ENCODE measurements at places on chromosomes 7 and 10.

- no peak for DNase-seq
Measured at GRCh38 chr10:125980521-125981035, 84.2 kb downstream of the FANK1 start.

DNA sequence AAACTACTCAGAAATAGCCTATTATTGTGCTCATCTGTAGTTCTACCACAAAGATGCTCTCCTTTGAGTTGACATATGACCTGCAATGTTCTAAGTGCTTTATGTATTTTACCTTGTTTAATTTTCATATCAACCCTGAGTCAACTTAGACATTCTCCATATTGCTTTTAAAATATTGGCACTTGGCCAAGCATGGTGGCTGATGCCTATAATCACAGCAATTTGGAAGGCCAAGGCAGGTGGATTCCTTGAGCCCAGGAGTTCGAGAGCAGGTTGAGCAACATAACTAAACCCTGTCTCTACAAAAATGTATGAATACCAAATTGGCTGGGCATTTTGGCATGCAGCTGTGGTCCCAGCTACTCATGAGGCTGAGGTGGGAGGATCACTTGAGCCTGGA lies 50.6 kb downstream of the PRKG1 start:
- DNase-seq = no peak

DNA sequence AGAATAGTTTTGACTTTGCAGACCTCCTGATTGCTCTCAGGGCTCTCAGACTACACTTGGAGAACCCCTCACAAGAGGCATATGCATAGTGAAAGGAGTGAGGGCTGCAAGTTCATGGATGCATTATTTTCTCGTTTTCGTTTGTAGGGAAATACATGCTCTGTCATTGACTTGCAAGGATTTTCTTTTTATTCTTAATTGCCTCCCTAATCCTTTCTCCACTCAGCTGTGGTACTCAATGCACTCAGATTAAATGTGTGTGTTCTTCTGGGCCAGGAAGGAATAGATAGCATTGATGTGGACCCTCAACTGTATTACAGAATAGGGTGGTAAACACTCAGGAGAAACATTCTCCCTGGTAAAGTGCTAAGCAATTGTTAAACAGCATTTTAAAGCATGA lies 188.7 kb downstream of the CACNB2 start:
- DNase-seq = no peak

GRCh38 chr10:7085913-7086589 lies 324.8 kb downstream of the SFMBT2 start:
- DNase-seq = peak; percentile 19

DNA sequence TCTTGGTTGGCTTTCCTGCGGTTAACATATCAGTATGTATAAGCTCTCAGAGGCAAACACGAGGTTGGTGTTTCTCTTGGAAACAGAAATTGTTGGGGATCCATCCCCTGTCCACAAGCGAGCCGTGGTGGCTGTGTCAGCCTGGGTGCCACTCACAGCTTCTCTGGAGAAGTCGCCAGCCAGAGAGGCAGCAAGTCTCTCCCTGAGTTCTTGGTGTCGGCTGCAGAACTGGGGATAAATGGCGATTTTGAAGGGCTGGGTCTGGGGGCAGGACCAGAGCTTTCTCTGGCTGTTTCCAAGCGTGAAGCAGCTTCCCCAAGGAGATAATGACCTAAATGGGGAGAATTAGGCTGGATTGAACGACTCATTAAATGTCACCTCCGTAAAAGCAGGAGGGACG lies 335.3 kb downstream of the GLRX3 start:
- DNase-seq = no peak

DNA sequence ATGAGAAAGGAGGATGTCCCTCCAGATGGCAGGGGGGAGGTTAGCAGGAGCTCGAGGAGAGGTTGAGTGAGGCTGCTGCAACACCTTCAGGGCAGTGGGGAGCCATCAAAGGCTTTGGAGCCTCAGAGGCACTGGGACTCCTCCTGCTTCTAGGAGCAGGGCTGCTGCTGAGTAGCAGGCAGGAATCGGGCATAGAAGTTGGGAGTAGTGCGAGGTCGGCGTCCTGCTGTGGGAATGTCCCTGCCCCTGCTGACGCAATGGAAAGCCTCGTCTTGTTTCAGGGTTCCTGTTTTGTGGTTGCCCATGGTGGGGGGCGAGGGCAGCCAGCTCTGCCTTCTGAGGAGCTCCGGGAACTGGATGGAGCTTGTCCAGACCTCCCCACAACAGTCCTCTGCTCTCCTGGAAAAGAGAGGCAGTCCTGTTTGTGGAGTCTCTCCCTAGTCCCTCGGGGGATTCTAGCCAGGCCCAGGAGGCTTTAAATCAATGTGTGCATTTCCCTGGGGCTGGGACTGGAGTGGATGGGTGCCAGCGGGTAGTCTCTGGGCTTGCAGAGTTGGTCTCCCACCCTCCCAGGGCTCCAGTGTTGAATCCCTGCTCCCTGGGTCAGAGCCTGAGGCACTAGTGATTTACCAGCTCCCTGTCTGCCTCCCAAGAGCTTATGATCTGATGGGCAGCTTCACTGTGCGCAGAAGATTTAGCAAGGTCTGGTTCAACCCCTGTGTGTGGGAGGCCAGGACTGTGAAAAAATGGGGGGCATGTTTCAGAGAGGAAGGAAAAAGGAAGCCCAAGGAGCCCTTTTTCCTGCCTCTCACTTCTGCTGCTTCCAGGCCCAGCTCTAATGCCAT lies 98.7 kb upstream of the PPIF start:
- DNase-seq = no peak

DNA sequence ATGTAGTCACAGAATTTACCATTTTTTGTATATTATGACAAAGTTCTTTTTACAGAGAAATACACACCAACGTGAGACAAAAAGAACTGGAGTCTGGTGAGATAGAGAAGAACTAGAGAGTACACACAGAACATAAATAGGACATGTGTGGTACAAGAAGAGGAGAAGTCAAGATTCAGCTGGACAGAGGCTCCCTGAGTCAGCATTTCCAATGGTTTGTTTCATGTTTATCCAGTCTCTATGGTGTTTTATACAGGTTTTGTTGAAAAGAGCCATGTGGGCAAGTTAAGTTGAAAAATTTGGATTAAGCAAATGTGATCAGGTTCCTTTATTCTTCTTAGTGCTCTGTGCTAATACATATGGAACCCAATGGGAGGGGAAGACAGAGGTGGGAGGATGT lies 105.5 kb upstream of the AKR1E2 start:
- DNase-seq = no peak

GRCh38 chr10:79361726-79362397 lies 14.6 kb downstream of the PPIF start:
- no peak for DNase-seq

DNA sequence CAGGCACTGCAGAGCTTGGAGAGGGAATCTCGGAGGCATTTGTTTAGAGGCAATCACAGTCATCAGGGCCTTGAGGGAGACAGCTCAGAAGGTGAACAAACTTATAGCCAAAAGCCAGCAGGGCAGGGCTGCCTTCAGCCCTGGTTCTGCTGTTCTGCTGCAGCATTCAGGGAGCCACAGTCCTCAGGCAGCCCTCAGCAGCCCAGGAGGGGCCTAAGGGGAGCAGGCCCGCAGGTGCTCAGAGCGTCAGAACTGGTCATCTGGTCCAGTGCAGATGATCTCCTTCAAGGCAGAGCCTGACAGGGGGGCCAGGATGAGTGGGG lies 84.7 kb downstream of the ARHGAP22 start:
- DNase-seq = no peak

DNA sequence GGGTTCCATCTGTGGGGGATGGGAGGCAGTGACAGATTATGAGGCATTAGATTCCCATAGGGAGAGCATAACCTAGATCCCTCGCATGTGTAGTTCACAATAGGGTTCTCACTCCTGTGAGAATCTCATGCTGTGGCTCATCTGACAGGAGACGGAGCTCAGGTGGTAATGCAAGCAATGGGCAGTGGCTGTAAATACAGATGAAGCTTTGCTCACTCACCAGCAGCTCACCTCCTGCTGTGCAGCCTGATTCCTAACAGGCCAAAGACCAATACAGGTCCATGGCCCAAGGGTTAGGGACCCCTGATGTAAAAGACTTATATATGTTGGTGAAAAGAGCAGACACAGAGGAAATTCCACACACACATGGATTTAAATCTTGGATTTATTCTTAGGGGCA lies 370.2 kb downstream of the NRG3 start:
- no peak for DNase-seq

DNA sequence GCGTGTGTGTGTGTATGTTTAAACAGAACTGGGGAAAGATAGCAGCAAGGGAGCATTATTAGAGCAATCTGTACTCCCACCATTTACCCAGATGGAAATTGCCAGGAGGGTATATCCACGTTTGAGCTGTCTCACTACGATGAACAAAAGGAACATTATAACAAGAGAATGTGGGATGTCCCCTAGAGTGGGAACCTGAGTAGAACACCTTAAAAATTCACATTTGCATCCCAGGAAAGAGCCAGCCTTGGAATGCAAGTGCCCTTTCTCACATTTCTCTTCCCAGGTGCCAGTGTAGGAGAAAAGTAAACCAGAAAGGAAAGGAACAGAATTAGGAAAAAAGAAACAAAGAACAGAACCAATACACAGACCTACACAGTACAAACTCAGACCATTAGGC lies 95.3 kb upstream of the PTPRZ1 start:
- no peak for DNase-seq

- no peak for DNase-seq
Measured at GRCh38 chr7:146865696-146866095, 749.1 kb downstream of the CNTNAP2 start.

- peak; percentile 95 for DNase-seq
Measured at GRCh38 chr7:148699024-148699781, 500 bp downstream of the CUL1 start.

DNA sequence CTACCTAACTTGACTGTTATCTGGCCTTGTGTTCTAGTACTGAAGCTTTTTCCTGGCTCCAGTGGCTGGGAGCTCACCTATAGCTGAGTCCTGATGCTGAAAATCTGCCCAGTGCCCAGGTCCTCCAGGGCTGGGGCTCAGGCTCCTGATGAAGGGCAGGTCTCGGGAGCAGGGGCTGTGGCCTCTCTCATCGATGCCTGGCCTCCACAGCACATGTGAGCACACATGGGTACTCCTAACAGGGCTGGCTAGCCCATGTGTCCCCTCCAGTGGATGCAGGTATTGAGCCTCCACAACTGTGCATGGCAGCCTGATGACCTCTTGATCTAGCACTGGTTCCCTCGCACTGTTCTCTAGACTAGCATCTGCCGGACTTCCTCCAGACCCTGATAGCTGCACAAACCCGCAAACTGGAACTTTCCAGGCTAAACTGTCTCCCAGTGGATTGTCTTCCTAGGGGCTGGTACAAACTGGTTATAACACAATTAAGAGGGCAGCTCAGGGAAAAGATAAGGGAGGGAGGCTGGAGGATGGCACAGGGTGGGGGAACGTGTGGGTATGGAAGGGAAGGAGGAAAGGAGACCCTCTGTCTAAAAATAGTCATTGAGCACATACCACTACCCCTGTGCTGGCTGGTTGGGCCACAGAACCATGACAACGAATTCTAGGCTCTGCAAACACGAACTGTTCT lies 35.1 kb downstream of the PLAC9 start:
- DNase-seq = no peak

- DNase-seq = no peak
Measured at GRCh38 chr10:54057357-54057756, 743.7 kb downstream of the PCDH15 start.

- DNase-seq = no peak
Measured at GRCh38 chr7:128792471-128793180, 858 bp downstream of the CCDC136 start.
